Cortex of kidney (tissue), 1 donor: ENCODE measurements at places on chromosomes 7 and 10.

DNA sequence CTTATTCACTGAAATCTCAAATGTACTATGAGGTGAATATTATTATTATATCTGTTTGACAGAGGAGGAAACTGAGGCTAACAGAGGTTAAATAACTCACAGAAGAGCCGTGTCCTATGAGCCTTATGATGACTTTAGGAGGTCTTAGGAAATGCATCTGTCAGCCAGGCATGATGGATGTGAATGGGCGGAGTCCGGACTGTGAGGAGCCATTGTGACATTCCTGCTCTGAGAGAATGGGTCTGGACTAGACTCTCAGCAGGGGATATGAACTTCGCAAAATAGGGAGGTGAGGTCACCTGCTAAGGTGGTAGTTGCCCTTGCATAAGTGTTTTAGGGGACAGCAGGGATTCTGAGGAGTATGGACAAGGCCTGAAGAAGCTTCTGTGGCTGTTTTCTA, 153.6 kb downstream of the TMEM178B start:
- no peak for DNase-seq

DNA sequence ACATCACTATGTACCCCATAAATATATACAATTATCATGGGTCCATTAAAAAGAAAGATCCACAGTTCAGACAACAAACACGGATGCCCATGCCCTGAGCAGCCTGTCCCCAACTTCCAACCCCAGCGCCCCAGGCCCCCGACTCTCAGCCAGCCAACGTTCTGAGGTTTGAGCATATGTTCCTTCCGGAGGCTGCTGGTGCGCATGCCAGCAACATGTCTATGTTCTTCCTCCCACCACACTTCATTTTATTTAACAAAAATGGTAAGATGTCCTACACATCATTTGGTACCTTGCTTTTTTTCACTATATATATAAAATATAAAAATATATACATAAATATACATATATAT, 250.9 kb downstream of the MAD1L1 start:
- no peak for DNase-seq

DNA sequence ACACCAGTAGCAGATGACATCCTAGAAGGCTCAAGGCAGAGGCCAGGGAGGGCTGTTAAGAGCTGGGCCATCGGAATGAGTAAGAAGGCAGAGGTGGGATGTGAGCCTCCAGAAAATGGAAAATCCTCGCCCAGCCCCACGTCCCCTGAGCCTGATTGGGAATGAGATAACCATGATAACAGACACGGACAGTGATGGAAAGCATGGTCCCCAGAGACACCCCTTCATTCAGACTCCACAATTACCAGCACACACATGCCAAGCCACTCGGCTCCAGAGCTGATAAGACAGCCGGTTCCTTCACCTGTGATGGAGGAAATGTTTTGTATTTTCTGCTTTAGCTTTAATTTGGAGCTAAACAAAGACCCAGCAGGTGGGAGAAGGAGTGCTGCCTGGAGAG, 106.0 kb downstream of the GRID1 start:
- no peak for DNase-seq

DNA sequence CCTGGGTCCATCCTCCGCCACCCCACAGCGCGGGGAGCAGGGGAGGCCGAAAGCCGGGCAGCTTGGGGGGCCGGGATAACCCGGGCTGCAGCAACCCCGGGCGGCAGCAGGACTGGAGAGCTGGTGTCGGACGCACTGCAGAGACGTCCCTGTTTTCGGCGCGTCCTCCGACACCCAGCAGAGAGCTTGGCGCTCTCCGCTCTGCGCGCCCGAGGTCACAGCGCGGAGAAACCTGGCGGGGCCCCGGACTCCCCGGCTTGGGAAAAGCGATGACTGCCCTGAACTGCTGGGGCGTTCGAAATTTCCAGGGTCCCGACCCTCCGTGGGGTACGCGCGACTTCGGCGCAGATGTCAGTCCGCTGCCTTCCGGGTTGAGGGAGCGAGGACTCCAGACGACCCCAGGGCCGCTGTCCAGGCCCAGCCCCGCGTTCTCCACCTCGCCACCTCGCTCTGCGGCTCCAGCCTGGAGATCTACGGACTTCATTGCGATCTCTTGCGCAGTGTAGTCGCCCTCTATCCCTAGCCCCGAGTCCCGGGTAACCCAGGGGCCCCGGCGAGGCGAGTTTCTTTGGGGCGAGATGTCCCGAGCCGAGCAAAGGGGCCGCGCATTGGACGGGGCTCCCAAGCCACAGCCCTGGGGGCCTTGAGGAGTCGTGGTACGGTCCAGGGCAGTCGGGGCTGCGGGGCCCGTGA, 617 bp upstream of the FOXI2 start:
- DNase-seq: no peak

GRCh38 chr10:3714531-3714930, 70.5 kb downstream of the KLF6 start:
- DNase-seq: no peak

DNA sequence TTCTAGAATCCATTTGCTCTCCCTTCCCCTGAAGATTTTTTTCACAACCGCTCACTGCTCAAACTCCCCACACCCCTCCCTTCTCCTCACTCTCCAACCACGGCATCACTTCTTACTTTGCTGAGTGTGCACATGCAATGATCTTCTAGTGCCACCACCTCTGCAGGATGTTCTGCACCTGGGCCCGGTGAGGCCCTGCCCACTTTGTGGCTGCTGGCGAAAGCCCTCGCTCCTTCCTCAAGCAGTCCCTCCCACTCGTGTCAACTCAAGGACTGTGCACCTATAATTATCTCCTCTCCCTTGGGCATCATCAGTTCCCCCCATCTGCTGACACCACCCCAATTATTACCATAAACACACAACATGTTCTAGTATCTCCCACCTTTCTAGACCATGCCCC, 91.0 kb upstream of the LANCL2 start:
- no peak for DNase-seq

GRCh38 chr7:90689260-90689659, 93.1 kb downstream of the CDK14 start:
- no peak for DNase-seq

GRCh38 chr10:120508393-120508792, 51.4 kb downstream of the PLPP4 start:
- DNase-seq: no peak

DNA sequence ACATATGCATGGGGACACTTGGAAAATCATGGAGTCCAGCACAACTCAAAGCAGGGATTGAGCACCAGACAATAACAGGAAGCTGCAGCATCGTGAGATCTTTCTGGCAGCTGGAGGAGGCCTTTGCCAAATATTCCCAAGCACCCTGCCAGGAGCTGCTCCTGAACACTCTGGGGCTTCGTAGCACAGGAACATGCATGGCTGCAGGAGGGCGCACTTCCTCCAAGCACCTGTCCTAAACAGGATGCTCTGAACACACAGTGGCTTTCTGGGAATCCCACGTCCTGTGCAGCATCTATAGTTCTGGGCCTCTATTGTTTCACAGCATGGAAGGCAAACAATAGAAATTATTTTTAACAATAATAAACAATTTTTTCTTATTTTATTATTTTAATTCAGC, 4.1 kb downstream of the ABLIM1 start:
- no peak for DNase-seq

DNA sequence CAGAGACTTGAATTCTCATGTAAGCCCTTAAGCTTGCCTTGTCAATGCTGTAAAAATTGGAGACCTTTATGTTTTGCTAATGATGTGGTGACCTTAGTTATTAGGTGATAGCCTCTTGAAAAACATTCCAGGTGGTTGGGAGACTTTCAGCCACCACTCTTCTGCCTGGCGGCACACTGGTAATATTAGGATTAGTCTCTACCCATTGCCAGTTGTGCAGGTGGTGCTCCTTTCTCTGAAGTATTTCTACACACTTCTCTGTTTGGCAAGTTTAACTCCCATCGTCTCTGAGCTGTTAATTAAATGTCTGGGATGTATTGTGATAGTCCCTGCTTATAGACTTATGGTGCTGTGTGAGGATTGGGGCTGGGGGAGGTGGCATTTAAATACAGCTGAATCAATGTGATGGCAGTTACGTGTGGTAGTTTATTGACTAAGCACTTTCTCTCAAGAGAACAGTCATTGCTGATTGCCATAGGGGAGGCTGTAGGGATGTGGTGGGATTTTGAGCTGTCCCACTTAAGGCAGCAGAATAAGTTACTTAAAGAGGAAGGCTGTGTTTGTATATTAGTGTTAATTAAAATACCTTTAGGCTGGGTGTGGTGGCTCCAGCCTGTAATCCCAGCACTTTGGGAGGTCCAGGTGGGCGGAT, 61.7 kb downstream of the DAGLB start:
- DNase-seq: no peak

- DNase-seq: no peak
These were observed 97.2 kb downstream of the PODXL start for GRCh38 chr7:131459256-131459655.

DNA sequence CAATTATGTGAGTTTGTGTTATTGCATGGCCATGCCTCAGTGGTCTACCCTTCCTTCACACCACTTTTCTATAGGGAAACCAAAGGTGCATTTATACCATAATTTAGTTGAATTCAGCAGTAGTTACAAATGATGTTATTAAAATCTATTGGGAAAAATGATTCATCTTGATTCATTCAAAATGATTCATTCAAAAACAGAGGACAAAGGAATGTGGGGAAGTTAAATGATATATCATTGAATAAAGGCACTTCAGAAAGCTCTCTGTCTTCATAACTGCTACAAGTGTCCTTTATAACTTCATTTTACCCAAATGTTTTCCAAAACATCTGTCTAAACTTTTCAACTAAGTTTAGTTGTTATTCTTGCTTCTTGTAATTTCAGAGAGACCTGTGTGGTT, 722.9 kb downstream of the GRM8 start:
- no peak for DNase-seq

- no peak for DNase-seq
These were observed 54.6 kb upstream of the STARD3NL start for GRCh38 chr7:38123494-38123893.

GRCh38 chr7:106775552-106775936, 89.5 kb upstream of the PIK3CG start:
- no peak for DNase-seq

DNA sequence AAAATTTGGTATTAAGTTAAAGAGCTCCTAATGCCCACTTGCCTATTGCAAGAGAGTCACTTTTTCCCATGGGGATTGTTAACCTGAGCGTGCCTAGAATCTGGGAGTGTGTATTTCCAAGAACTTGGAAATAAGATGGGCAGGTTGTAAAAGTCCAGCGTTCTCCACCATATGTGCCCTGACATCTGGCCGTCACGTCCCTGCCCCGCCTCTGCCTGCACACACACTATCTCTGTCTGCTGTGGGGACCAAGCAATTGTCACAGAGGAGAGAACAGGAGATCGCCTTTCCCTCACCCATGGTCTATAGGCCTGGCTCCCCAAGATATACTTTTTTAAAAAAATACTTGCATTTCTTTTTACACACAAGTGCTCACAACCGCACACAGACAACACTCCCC, 396.5 kb upstream of the PFKP start:
- no peak for DNase-seq

DNA sequence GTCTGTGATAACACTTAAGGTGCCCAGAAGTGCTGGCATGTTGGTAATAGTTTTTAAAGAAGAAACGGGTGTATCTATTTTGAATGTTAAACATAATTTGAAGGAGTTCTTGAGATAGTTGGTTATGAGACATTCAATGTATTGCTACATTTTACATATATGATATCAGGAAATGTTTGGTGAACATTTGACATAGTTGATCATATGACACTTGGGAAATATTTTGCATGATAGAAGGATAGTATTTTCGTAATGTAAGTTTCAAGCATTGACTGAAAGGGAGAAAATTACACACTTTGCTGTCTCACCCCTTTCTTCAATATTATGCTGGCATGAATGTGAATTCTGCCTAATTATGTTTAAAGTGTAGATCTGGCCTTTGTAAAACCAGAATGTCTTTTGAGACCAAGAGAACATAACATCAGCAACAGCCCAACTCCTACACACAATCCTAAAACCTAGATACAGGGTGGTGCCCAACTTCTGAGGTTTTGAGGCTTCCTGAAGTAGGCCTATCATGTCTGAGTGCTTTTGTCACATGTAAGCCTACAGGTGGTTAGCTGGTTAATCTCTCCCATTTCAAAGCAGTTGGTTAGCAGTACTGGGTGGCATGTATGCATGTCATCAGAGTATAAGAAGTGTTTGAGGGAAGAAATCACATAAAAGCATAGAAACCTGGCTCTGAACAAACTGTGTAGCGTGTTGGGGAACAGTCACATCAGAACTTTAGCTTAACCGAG, 2.1 kb downstream of the ADD3 start:
- DNase-seq: no peak

DNA sequence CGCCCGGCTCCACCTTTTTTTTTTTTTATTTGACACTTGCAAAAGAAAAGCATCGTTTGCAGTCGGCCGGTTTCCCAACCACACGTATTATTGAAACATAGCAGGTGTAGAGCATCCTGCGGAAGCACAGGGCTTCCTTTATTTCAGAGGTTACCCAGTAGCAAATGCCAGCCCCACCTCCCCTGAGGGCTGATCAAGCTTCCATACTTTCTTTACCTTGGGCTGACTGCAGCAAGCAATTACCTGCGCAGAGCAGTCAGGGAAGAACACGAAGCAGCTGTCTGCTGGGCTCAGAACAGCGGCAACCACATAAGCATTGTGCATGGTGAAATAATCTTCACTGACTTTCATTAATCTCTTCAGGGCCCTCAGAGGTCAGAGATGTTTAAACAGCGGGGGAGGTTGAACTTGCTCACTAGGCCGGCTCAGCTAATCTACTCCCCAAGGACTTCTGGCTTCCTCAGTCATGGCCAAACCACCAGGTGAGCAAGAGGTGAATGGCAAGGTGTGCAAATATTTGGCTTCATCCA, 784.7 kb upstream of the AUTS2 start:
- DNase-seq: no peak

DNA sequence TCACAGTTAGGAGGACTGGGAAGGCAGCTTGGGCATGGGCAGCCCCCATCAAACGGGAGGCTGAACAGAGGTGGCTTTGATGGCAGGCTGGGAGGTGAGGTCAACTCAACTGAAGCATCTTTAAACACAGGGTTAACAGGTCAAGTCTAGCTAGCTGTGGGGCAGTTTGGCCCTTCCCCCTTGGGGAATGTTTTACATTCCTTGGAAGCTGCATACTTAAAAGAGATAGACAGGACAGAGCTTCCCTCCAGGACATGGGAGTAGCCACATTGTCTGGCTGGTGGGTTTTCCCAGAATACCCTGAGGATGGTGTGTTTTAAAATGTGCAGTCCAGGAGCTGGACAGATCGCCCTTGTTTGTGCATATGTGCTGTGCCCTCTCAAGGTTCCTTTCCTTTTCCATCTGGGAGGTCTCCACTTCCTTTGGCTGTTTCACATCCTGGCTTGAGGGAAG, 6.8 kb upstream of the RASSF4 start:
- DNase-seq: no peak

- no peak for DNase-seq
These were observed 246.8 kb downstream of the RNLS start for GRCh38 chr10:88336334-88336733.
